ENCODE measurements at places on chromosomes 12 and 14. TPM values are rescaled to one million over a fixed set of nuclear protein-coding genes. Genes with fewer than 3 reads are reported as not detected.

DNA sequence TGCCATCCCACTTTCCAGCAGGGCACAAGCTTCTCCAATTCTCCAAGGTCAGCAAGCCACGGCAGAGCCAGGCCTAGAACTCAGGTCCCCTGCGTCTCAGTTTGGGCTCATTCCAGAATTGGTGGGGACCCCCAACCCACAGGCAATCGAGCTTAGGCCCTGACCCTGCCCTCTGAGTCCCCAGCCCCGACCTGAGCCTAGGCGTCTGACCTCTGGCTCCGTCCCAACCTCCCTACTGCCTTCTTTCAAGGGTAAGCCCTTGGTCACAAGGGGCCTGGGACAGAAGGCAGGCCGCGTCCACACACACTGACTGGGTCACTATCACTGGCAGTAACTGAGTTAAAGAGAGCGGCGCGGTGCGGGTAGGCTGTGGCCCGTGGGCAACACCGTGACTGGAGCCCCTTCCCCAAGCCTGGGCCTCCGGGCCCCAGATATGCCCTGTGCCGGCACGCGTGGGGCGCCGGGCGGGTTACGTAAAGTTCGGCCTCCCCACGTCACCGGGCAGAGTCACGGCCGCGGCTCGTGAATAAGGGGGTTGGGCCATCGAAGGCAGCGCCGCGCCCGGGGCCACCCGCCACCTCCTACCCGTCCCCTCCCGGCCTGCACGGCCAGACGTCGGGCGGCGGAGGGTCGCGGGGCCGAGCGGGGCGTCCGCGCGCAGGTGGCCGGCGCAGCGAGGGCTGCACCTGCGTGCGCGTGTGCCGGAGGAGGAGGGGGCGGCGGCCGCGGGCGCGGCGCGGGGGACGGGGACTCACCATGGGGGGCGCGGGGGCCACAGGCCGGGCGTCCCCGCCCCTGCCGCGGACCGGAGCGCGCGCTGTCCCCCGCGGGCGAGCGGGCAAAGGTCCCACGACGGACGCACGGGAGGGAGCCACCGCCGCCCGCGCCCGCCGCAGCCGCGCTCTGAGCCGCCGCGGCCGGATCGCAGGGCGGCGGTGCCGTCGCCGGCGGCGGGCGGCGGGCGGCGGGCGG is 516 bp downstream of the ANKRD9 start:
- peak; percentile 75 for DNase-seq

GRCh38 chr14:100623961-100624360 is 36.7 kb upstream of the BEGAIN start:
- DNase-seq, result no peak

DNA sequence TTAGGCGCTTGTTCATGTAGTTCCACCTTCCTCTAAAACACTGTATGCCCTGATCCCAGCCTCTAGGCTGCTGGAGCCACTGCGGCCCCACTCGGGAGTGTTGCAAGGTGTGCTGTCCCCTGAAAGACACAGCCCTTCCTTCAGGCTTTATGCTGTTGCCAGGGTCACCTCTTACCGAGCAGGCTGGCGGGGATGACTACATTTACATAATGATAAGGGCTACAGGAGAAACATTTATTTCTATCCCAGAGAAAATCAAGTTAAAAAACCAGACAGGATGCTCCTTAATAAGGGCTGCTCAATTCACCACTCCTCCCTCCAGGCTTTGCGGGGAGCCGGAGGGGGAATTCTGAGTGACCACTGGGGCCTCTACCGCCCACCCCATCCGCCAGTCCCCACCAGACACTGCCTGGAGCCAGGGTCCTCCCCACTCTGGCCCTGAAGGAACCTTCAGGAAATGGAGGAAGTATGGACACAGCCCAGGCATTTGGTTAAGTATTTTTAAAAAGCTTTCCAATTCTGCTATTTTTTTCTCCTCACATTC is 200.6 kb downstream of the TTC7B start:
- no peak for DNase-seq

- DNase-seq, result no peak
These were observed 105.8 kb downstream of the MNAT1 start for GRCh38 chr14:60840313-60840712.

KRT75 gene
- not detected for total RNA-seq
